Fibroblast of gingiva (primary cell): ENCODE measurements at places on chromosomes 3 and 15.

GRCh38 chr3:144350125-144350524 lies 378.5 kb downstream of the DIPK2A start:
- DNase-seq, result no peak

- peak; percentile 62 for DNase-seq
Observed at GRCh38 chr3:62562017-62562416, 188.7 kb upstream of the FEZF2 start.

DNA sequence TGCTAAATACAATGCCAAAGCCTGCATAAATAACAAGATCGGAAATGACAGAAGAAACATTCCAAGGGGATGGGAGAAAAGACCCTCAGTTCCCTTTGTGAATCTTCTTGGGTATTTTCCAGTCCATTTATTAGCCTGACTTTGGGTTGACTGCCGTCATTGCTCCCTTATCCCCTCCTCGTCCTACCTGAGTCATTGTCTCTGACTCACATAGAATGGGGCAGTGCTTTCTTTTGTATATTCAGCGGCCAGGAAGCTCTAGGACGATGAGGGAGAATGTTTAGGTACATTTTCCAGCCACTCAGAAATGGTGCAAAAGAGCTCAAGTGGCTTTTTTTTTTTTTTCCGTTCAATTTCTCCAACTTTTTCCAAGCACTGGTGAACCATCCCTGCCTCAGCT lies 71.6 kb downstream of the KAT2B start:
- no peak for DNase-seq

GRCh38 chr3:131608296-131608695 lies 105.5 kb upstream of the MRPL3 start:
- DNase-seq, result no peak

GRCh38 chr3:163890661-163891060 lies 1187.6 kb downstream of the SI start:
- no peak for DNase-seq

- DNase-seq, result peak; percentile 16
Observed at GRCh38 chr3:191235331-191236314, 36.6 kb downstream of the OSTN start.

DNA sequence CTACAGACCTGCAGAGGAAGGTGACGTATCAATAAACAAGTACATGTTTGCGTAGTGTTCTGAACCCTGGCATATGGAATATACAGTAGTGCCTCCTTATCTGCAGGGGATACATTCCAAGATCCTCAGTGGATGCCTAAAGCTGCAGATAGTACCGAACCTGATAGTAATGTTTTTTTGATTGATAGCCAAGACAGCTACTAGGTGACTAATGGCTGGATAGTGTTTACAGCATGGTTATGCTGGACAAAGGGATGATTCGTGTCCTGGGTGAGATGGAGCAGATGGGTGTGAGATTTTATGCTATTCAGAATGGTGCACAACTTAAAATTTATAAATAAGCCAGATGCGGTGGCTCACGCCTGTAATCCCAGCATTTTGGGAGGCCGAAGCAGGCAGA lies 55.8 kb upstream of the IGF2BP2 start:
- DNase-seq, result no peak

GRCh38 chr3:154885418-154885817 lies 194.7 kb upstream of the MME start:
- no peak for DNase-seq

DNA sequence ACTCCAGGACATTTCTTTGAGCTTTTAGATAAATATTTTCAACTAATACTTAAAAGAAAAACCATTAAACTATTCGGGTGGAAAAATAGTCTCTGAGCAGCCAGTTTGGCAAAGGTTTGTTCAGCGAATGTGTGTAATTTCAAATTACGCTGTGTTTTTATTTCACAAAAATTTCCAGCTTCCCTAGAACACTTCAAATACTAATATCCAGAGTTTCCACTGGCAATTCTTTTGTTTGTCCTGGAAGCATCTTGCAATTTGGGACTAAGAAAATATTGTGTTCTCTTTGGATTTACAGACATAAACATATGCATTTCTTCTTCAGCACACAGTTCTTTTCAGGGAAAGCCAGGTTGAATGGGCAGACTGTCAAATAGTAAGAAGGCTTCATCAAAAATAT lies 61.9 kb downstream of the MDFIC2 start:
- DNase-seq, result no peak

GRCh38 chr3:127762787-127763105 lies 59.6 kb downstream of the MGLL start:
- DNase-seq, result no peak

DNA sequence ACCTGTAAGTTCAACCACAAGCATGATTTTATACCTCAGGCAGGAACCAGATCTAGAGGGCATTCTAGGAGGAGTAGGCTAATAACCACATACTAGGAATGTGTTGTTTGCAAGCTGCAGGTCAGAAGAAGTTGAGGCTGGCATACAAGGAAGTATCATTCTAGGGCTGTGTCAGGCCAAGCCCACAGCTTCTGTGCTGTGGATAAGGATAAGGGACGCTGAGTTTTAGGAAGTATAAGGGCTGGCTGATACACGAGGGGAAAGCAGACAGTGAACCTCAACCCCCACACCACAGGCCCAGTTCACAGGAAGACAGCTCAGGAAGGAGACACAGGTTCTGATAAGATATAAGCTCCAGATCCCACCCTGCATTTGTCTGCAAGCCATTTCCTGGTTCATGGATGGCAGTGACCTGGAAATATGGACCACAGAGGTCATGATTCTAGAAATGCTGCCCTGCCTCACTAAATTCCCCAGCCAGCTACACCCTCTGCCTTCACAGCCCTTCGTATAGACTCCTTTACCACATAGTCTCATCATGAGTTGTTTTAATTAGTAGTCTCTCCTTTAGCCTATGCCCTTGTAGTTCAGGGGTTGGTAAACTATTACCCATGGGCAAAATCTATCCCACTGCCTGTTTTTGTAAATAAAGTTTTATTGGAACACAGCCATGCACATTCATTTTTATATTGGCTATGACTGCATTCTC lies 260.7 kb downstream of the OPA1 start:
- DNase-seq, result no peak

- no peak for DNase-seq
Observed at GRCh38 chr3:169058681-169059080, 604.8 kb downstream of the MECOM start.

DNA sequence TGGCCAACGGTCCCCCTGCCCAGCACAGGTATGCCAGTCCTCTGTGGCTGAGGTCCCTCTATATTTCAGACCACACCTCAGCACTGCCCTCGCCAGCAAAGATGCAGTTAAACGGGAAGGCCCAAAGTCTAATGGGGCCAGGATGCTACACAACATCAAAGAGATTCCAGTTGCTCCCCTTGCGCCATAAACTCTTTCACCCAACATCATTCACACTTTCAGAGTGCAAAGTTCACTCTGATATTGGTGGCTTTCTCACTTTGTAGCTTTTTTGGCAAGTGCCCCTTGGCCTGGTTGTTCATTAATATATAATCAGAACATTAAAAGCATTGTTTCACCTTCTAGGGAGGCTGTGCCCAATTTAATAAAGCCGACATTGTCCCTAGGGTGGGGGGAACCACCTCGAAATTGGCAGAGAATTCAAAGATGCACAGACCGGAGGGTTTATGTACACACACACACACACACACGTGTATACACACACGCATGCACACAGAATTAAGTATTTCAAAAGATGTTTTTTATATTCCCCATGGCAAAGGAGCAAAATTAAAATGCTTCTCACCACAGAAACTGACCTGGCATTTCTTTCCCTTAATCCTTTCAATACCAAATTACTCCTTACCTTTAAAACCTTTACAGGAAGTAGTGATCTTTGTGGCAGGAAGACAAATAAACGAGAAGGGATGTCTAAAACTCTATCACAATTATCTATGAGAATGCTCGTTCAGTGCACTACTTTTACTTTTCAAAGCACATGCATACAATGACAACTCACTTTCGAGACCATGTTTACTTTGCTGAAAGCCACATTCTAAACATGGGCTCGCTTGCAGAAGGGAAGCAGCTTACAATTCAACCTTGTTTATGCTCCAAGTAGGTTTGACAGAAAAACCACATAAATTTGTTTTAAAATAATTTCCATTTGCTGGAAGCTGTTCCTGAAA lies 19.5 kb downstream of the LRIG1 start:
- DNase-seq, result no peak

- DNase-seq, result peak; percentile 34
Observed at GRCh38 chr3:37291275-37291700, 116.9 kb upstream of the LRRFIP2 start.

- no peak for DNase-seq
Observed at GRCh38 chr3:10692039-10692622, 123.9 kb upstream of the SLC6A11 start.
